ENCODE measurements at places on chromosomes 3 and 15.
A peak's percentile ranks its signal among the peaks of the same experiment; 100 is the strongest.

- no peak overlapping the region for H3K27ac ChIP-seq
- no peaks in the 10 kb centered on the region for H3K4me1 ChIP-seq
- H3K27me3 ChIP-seq: no peaks in the 10 kb centered on the region
- H3K4me3 ChIP-seq: no peak overlapping the region
- H3K36me3 ChIP-seq: no peaks in the 10 kb centered on the region
Observed at GRCh38 chr15:76168237-76168984, 108.6 kb downstream of the TMEM266 start.

DNA sequence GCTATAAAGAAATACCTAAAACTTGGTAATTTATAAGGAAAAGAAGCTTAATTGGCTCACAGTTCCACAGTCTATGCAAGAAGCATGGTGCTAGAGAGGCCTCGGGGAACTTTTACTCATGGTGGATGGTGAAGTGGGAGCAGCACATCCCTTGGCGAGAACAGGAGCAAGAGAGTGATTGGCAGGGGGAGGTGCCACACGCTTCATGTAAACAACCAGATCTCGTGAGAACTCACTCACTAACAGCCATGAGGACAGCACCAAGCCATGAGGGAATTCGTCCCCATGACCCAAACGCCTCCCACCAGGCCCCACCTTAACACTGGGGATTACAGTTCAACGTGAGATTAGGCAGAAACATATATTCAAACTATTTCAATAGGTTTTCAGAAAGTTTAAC lies 28.0 kb downstream of the GABRB3 start:
- no peaks in the 10 kb centered on the region for H3K4me1 ChIP-seq
- no peak for DNase-seq
- no peaks in the 10 kb centered on the region for H3K36me3 ChIP-seq
- no peak overlapping the region for H3K4me3 ChIP-seq
- no peaks in the 10 kb centered on the region for H3K27me3 ChIP-seq
- no peak overlapping the region for H3K27ac ChIP-seq

DNA sequence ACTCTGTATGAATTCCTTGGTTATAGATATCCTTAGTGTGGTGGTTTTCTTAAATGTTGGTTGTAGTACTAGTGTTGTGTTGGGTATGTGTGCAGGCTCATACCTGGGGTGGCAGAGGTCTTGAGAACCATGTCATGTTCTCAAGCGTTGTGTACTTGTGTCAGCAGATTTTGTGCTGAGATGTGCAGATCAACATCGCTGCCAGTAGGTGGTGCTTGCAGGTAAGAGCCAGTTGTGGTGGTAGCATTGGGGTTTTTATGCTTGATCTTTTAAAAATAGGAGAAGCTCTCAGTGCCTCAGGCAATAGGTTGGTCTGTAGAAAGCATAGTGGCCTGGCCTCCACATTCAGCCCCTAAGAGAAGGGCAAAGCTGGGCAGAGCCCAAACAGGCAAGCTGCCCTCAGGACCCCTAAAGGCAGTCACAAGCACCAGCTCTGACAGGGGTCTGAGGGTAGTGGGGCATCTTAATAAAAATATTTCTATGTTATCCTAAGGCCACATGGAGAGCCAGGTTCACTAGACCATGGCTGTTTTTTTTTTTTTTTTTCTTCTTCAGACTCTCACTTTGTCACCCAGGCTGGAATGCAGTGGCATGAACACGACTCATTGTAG lies 164.0 kb downstream of the IL20RB start:
- no peak overlapping the region for H3K4me3 ChIP-seq
- H3K36me3 ChIP-seq: no peaks in the 10 kb centered on the region
- DNase-seq: no peak
- no peak overlapping the region for H3K27ac ChIP-seq
- H3K4me1 ChIP-seq: no peaks in the 10 kb centered on the region

GRCh38 chr3:193677734-193678133 lies 84.7 kb downstream of the OPA1 start:
- no peak overlapping the region for H3K4me3 ChIP-seq
- DNase-seq: no peak
- H3K36me3 ChIP-seq: no peaks in the 10 kb centered on the region
- no peak overlapping the region for H3K27ac ChIP-seq

GRCh38 chr15:47135267-47135666 lies 582.0 kb upstream of the SEMA6D start:
- H3K27me3 ChIP-seq: no peaks in the 10 kb centered on the region
- DNase-seq: no peak
- no peaks in the 10 kb centered on the region for H3K36me3 ChIP-seq
- H3K4me1 ChIP-seq: no peaks in the 10 kb centered on the region

DNA sequence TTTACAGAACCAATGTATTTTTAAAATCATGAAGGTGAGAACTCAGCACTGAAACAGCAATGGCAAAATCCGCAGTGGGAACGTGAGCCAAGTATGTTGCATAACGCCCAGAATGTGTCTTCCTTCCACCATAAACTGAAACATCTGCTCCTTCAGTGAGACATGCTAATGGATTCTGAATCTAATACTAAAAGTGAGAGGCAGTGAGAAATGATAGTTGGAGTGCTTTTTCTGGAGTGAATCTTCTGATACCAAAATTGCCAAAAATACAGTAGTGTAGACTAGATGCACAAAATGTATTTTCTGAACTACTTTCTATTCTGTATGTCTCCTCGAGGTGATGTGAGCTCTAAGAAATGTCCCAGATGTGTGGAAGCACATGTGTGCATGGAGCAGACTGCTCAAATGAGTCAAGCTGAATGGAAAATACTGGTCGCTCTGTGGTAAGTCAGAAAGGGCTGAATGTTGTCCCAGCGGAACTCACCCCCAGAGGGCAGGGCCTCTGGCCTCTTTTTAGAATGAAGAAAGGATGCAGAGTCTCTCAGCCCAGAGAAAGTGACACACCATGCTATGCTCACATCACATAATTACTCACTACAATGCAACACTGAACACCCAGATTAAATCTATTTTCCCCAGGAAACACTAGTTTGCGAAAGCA lies 73.0 kb downstream of the ATP10A start:
- H3K36me3 ChIP-seq: no peaks in the 10 kb centered on the region
- DNase-seq: no peak
- H3K27me3 ChIP-seq: no peaks in the 10 kb centered on the region
- no peak overlapping the region for H3K27ac ChIP-seq
- no peaks in the 10 kb centered on the region for H3K4me1 ChIP-seq

DNA sequence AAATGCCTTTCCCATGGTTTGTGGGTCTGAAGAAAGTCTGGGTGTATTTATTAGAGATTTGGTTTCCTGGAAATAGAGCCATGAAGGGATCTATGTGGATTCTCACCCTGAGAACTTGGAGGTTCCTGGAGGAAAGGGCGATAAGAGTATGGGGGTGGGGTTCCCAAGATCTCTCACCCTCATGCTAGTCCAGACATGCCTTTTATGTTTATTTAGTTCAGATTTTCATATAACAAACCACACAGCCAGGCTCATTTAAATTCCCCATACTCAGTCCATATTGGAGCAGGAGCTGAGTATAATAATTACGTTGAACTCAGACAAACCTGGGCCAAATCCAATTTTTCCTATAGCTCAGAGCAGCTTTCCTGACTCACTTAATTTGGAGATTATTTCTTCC lies 566.6 kb downstream of the GOLGA6L6 start:
- H3K4me3 ChIP-seq: no peak overlapping the region
- DNase-seq: no peak
- H3K4me1 ChIP-seq: no peaks in the 10 kb centered on the region

DNA sequence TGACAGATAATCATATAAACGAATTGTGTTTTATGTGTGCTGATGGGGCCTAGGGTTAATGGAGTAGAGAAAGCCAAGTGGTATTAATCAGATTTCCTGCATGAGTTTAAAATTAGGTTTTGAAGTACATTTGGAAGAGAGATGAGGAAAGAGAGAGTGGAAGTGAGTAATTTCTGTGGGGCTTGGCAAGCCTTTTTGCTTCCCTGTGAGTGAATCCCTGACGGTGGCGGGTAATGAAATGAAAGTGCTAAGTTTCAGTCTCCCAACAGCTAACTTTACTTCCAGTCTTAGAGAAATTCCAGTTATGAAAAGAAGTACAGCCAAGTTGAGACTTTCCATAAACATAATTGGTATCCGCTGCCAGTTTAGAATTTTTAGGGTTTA lies 139.4 kb downstream of the BBX start:
- no peaks in the 10 kb centered on the region for H3K4me1 ChIP-seq
- no peaks in the 10 kb centered on the region for H3K36me3 ChIP-seq
- H3K27ac ChIP-seq: no peak overlapping the region
- no peak overlapping the region for H3K4me3 ChIP-seq
- DNase-seq: no peak
- no peaks in the 10 kb centered on the region for H3K27me3 ChIP-seq

GRCh38 chr3:16801223-16801622 lies 83.5 kb upstream of the PLCL2 start:
- no peaks in the 10 kb centered on the region for H3K27me3 ChIP-seq
- no peak overlapping the region for H3K4me3 ChIP-seq
- peaks cover 16% of the 10 kb centered on the region for H3K4me1 ChIP-seq
- no peak overlapping the region for H3K27ac ChIP-seq

DNA sequence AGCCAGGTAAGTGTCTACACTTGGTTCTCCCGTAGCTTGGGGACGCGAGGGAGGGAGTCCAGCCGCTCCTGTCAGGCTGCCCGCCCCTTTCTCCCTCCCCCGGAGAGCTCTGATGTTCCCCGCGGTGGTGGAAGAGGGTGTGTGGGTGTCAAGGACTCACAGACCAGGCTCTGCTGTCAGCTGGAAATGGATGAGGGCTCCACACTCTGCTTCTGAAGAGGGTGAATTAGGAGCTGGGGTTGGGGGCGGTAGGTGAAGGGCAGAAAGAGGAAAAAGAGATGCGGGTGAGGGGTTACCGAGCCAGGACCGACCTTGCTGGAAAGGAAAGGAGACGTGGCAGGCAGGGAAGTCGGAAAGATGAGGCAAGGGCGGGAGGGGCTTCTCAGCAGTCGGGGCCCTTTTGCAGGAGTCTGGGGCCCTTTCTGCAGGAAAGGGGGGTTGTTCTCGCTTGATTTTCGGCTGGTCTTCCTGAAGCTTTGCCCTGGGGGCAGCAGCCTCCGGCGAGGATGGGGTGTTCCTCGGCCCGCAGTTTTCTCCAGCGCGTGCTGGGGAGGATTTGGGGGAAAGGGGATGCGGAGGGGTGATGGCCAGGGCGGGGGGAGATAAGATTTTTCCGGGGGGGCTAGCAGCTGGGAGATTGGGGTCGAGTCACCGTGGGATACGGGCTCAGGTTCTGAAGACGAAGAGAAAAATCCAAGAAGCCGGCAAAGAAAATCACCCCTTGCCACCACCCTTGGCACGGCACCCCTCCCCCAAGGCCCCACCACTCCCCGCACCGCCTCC lies 602 bp upstream of the BAHD1 start:
- no peaks in the 10 kb centered on the region for H3K36me3 ChIP-seq
- peak overlapping the region; percentile 57 for H3K4me3 ChIP-seq
- peaks cover 8% of the 10 kb centered on the region for H3K27me3 ChIP-seq

- no peaks in the 10 kb centered on the region for H3K36me3 ChIP-seq
- H3K4me1 ChIP-seq: no peaks in the 10 kb centered on the region
- no peak for DNase-seq
- H3K27ac ChIP-seq: no peak overlapping the region
- H3K4me3 ChIP-seq: no peak overlapping the region
Observed at GRCh38 chr3:27545061-27545460, 60.9 kb upstream of the SLC4A7 start.

DNA sequence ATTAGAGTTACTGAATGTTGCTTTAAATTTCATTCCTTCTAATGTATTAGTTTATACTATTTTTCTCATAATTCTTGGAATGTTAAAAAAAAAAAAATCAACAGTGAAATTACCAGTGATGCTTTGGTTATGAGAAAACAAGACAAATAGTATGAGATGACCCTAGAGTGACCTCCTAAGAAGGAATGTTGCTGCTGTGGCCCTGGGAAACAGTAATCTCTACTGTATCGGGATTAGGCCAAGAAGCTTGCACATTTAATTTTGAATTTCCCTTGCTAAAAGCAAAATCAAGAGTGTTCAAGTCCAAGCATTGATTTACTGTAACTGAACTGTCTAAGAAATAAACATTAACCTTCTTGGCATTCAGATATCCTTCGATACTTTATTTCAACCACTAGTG lies 18.1 kb downstream of the TOPBP1 start:
- H3K27me3 ChIP-seq: no peaks in the 10 kb centered on the region
- no peaks in the 10 kb centered on the region for H3K4me1 ChIP-seq
- H3K27ac ChIP-seq: no peak overlapping the region
- peaks cover 37% of the 10 kb centered on the region for H3K36me3 ChIP-seq
- no peak for DNase-seq
- H3K4me3 ChIP-seq: no peak overlapping the region

DNA sequence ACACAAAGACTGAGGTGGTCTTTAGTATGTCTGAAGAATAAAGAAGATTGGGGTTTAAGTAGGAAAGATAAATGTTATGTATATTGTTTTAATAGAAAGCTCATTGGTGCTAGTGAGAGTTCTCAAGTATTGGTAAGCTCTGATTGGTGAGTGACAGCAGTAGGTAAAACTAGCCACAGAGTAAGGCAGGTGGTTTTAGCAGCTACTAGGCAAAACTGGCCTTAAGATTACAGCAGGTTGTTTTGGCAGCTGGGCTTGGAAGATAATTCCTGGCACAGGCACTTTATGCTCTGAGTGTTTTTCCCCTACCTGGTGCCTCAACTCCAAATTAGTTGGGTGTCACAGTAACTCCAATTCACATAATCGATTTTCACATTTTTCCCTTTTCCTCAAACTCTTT lies 66.3 kb downstream of the STAG1 start:
- DNase-seq: no peak
- H3K27ac ChIP-seq: no peak overlapping the region
- no peaks in the 10 kb centered on the region for H3K36me3 ChIP-seq
- peaks cover 5% of the 10 kb centered on the region for H3K4me1 ChIP-seq
- H3K27me3 ChIP-seq: no peaks in the 10 kb centered on the region

GRCh38 chr3:25304916-25305315 lies 123.1 kb upstream of the RARB start:
- no peaks in the 10 kb centered on the region for H3K27me3 ChIP-seq
- no peak overlapping the region for H3K27ac ChIP-seq
- H3K36me3 ChIP-seq: no peaks in the 10 kb centered on the region
- no peak for DNase-seq
- no peaks in the 10 kb centered on the region for H3K4me1 ChIP-seq

DNA sequence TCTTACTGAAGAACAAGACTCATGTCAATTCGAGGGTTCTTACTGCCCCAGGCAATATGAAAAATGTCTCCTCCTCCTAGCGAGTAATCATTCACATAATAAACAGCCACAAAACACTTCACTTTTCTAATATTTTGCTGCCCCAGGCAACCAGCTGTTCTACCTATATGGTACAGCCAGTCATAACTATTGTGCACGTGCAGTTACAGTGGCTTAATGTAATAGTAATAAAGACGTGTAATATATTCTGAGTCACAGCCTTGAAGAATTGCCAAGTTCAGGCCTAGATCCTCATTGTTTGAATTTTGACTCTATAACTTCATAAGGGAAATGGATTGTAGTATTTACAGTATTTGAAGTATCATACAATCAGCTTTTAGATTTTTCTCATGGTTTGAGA lies 1250.0 kb upstream of the GBE1 start:
- DNase-seq: no peak
- H3K4me3 ChIP-seq: no peak overlapping the region
- no peak overlapping the region for H3K27ac ChIP-seq
- no peaks in the 10 kb centered on the region for H3K4me1 ChIP-seq
- no peaks in the 10 kb centered on the region for H3K27me3 ChIP-seq
- H3K36me3 ChIP-seq: no peaks in the 10 kb centered on the region
